ENCODE measurements at places on chromosomes 2 and 18.

DNA sequence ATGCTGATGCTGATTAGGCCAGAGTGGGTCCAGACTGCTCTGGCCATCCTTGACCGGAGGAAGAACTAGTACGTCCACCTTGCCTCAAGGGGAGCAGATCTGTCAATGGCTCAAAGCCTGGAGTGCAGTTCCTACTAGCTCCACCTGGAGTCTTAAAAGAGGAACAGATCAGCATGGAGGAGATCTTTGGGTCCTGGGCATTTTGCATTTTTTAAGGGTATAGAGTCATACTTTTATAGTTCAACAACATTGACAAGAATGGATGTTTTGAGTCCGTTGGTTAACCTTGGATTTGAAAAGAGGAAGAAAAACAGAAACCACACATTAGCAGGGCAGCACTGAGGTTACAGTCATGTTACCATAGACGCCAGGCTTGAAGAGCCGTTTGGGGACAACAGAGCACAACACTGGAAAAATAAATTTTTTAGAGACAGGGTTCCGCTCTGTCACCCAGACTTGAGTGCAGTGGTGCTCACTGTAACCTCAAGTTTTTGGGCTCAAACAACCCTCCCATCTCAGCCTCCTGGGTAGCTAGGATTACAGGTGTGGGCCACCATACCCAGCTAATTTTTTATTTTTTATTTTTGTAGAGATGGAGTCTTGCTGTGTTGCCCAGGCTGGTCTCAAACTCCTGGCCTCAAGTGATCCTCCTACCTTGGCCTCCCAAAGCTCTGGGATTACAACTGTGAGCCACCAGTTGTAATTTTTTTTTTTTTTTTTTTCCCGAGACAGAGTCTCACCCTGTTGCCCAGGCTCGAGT is 78.5 kb downstream of the PRKCE start:
- DNase-seq, result no peak

GRCh38 chr2:181421464-181421863 is 35.7 kb upstream of the ITGA4 start:
- no peak for DNase-seq

- DNase-seq, result no peak
Measured at GRCh38 chr2:221710744-221711143, 138.6 kb upstream of the EPHA4 start.

GRCh38 chr18:34723143-34723542 is 13.0 kb downstream of the DTNA start:
- no peak for DNase-seq

- no peak for DNase-seq
Measured at GRCh38 chr2:199461711-199462346, 4.1 kb upstream of the SATB2 start.

GRCh38 chr2:55761526-55761925 is 67.9 kb upstream of the PNPT1 start:
- no peak for DNase-seq

GRCh38 chr2:217290467-217290866 is 430.6 kb upstream of the TNP1 start:
- no peak for DNase-seq

- DNase-seq, result no peak
Measured at GRCh38 chr2:25255745-25256487, 85.8 kb downstream of the DNMT3A start.

GRCh38 chr2:76446872-76447271 is 736.2 kb upstream of the GCFC2 start:
- DNase-seq, result no peak

- DNase-seq, result no peak
Measured at GRCh38 chr2:36235426-36235825, 120.2 kb upstream of the CRIM1 start.

DNA sequence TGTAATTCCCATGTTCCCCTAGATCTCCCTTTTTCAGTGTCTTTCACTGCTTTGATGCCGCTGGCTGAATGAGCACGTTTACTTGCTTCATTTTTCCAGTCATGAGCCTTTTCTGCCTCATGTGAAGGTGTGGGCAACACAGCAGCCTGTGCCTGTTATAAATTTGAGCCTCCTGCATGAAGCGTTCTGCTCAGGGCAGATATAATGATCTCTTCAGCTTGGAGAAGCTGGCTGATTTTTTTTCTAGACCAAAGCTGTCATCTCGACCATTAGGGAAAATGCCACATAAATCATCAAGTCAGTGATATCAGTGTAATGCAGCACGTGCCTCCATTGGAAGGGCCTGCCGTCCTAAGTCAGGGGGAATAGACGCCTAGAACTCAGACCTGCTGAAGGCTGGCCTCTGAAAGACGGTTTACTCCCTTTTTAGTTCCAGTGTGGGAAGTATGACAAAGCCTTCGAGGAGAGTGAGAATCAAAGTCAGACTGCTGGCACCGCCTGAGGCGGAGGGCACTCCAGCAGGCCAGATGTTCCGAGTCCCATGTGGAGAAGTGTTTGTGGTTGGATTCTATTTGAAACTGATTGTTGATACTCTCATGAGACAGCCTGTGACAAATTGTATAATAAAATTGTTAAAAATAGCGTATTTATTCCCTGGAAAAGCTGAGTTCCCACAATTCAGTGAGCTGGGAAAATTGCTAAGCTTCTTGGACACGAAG is 196.5 kb downstream of the MYO1B start:
- DNase-seq, result no peak

DNA sequence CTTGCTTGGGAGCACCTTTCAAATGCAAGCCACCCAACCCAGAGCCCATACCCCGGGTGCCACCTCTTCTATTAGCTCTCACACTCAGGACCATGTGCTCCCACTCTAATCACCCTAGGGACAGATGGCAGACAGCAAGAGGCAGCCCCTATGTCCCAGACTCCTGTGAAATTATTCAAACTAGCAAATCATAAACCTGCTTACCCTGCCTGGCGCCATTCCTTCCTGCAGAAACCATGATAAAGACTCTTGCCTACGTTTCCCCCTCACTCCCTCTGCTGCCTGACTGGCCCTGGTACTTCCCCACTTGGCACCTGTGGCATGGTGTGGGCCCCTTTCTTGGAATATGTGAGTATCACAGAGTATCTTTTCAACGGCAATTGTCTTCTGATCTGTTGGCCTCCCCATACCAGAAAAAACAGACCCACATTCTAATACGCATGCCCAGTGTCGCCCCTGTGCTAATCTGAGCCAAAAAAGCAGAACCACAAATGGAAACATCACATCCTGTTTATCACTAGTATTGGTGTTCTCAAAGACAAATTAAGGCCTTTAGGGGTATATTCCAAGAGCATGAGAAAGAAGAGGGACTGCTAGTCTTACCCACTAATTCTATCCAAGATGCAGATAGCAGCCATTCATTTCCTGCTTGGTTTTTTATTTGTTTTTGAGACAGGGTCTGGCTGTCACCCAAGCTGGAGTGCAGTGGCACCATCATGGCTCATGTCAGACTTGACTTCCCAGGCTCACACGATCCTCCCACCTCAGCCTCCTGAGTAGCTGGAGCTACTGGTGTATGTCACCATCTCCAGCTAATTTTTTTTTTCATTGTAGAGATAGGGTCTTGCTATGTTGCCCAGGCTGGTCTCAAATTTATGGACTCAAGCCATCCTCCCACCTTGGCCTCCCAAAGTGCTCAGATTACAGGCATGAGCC is 44.1 kb upstream of the TTC39C start:
- no peak for DNase-seq

DNA sequence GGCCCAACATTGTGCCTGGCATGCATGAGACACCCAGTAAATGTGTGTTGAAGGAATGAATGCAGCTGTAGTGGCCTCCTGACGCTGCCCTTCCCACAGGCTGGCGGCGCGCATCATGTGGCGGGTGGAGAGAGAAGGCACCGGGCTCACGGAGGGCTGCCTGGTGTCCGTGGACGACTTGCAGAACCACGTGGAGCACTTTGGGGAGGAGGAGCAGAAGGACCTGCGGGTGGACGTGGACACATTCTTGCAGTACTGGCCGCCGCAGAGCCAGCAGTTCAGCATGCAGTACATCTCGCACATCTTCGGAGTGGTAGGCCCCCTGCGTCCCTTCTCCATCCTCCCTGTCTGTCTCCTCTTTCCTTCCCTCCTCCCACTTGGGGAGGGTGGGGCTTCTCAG is 20.1 kb downstream of the SMYD1 start:
- DNase-seq, result no peak

Measured in LNCaP clone FGC (cell line).